ENCODE measurements at places on chromosomes 13 and 19.
A peak's percentile ranks its signal among the peaks of the same experiment; 100 is the strongest.

DNA sequence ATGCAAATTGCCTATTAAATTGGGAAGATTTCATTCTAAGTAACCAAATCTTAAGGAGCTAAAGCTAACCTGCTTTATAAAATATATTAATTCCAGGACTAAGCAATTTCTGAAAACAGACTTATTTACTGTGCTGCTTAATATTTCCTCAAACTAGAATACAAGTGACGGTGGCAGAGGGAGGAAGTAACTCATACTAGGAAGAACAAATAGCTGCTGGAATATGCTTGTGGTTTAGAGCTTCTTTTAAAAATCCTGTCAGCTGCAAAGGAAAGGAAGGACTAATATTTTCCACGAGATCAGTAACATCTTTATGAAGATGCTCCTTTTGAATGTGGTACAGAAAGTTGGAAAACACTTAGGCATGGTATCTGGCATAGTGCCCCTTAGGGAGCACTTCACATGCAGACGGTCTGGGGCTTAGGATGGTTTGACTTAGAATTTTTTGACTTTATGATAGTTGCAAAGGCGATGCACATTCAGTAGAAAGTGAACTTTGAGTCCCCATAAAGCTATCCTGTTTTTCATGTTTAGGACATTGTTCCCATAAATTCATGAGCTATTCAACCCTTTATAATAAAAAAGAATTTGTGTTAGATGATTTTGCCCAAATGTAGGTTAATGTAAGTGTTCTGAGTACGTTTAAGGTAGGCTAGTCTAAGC is 3.4 kb upstream of the HNRNPA1L2 start:
- no peak for DNase-seq

DNA sequence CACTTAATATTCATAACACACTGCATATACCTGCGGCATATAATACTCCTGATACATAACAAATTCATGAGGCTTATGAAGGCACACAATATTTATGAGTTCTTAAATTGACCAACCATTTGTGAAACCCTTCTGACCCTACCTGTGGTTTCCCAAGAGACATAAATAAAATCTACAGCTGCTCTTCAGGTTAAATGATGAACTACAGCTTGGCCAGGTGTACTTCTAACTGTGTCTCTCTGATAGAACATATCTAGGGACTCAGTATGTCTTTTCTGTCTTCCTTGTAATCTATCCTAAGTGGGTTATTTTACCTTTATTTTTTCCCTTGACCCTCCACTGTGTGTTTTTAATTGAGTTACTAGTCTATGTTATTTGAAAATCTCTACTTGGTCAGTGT is 189.9 kb upstream of the UFM1 start:
- DNase-seq: no peak

GRCh38 chr19:56117376-56117884 is 3.7 kb downstream of the ZNF787 start:
- DNase-seq: no peak

- DNase-seq: no peak
These were observed 21.1 kb downstream of the ARL11 start for GRCh38 chr13:49649244-49649962.

DNA sequence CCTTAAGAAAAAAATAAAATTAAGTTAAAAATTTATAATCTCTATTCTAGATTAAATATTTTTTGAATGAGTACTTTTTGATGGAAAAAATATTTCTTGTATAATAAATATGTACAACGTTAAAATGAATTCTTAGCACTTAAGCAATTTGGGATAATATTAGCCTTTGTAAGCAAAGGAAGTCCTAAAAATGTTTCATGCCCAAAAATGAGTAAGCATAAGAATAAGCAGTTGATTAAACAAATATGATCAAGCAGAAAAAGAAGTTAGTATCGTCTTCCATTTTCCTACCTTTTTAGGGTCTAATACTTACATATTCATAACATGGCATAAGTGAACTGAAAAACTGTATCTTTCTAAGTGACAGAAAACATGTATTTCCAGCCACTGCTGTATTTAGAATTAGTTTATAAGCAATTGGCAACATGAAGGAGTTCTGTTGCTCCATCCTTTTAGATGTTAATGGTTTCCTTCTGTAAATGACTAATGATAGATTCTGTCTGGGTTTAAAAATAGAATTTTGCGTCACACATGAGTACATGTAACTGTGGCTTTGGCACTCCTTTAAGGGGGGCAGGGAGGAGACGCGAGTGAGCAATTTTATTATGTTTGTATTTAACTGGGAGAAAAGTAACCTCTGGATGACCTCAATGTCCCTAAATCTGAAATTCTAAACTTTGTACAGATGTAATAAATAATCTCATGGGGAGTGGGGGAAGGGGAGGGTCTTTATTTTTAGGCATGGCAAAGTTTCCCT is 237.4 kb downstream of the RGCC start:
- no peak for DNase-seq

DNA sequence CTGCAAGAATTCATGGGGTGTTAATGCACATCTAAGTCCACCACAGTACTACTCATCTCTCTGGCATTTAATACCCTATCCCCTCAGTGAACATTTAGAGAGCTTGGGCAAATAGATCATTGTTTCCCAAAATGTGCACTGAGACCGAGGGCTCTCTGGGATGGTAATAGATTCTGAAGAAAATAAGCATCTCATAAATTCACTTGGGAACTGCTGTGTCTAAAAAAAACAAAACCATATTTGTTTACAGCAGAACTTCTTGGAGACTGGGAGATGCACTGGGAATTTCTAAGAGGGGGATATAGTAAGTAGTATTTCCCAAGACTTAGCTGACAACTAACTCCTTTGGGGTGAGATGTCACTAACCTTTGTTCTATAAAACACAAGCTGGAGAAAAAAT is 58.4 kb downstream of the ENOX1 start:
- no peak for DNase-seq

- DNase-seq: no peak
These were observed 51.9 kb downstream of the GARRE1 start for GRCh38 chr19:34306213-34306661.

- no peak for DNase-seq
These were observed 199.6 kb downstream of the SPRY2 start for GRCh38 chr13:80141123-80141849.

DNA sequence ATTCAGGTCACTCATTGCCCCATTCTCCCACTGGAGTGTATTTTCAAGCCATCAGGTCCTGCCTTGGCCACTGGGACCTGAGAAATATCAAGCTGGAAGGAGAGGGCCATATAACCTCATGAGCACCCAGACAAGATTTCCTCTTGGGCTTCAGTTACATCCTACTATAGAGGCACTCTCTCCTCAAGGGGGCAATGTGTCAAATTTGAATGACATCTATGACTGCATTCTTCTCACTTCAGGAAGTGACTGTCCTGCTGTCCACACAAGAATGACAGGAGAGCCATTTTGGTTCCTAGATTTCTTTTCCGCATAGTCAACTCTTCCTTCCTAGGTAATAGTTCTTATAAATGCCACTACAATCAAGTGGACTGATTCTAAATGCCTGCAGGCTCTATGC is 416.2 kb downstream of the DIAPH3 start:
- no peak for DNase-seq

DNA sequence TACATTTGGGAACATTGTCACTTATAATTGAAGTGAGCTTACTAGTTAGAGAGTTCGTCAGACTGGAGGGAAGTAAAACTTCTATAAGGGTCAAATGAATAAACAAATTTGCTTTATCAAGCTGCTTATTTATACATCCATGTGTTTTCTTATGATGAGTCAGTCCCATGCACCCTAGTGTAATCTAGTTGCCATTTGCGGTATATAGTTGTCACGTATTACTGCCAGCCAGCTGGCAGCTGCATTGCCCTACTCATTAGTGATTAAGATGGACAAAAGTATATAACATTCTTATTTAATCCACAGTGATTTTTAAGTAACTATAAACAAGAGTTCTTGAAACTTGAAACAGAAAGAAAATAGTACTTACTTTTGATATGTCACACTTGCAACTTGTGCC is 182.4 kb downstream of the GPC6 start:
- DNase-seq: no peak

- no peak for DNase-seq
These were observed 317.5 kb downstream of the KLF12 start for GRCh38 chr13:73816702-73817101.

DNA sequence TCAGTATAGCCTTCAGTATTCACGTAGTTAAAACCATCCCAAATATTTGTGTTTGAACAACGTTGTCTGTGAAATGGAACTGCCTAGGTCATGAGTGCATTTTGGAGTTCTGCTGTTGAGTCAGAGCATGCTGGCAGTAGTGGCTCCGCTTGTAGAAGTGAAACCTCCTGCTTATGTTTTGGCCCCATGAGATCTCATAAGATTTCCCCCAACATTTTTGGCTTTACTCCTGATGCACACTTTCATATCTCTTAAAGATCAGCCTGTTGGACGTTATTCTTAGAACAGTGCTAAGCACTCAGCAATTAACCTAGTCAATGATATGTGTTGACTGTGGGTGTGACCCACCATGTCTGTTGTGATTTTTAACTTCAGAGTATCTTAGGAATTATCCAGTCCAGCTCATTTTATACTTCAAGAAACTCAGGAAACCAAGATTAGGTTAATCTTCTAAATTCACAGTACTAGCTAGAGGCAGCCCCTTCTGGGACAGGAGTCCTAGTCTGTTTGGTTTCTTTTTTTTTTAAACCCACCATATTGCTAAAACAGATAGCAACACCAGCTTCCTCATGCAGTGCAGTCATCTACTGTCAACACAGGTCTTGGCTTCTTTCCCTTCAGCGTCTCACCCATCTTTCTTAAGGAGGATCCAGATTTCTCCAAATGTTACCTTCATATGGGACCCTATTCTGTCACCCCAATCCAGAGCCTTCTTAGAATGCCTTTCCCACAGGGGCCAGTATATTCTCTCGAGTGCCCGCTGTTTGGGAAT is 26.2 kb downstream of the RAP2A start:
- peak; percentile 18 for DNase-seq

DNA sequence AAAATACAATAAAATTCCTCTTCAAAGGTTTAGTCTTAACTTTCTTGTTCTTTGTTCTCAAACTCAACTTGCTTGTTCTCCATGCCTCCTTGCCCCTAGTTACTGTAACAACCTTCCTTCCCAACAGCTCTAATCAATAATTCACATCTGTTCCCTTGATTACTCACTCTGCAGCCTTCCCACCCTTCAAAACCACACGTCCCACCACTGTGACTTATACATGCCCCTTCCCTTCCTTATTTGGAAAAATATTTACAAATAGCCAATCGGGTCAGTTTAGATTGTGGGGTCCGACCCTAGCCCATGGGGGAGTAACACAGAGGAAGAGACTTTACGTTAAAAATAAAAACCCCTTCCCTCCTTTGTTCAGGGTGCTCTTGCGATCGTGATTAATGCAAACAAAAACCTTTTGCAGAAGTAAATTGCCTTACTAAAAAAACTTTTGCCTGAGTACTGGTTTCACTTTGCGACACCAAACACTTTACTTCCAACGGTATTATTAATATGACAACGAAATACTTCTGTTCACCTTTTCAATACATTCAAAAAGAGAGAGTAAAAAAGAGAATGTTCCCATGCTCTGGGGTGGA is 512 bp upstream of the ZNF93 start:
- DNase-seq: no peak

- DNase-seq: peak; percentile 78
These were observed 4.1 kb downstream of the DLL3 start for GRCh38 chr19:39502640-39503417.

DNA sequence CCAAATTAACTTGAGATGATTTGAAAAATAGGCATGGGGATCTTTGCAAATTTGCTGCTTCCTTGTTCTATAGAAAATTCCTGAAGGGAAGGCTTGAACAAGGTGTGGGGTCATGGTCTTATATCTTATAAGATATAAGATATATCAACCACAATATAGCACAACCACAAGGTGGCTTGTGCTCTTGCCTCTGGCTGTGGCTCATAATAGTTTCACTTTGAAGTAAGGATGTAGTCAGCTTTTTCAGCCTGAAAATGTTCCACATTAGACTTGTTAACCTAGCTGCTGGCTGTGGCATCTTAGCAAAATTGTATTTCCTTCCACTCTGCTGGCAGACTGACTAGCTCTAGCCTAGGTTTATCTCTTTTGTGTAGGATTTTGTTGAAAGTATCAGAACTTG is 169.7 kb downstream of the KLF5 start:
- DNase-seq: no peak

DNA sequence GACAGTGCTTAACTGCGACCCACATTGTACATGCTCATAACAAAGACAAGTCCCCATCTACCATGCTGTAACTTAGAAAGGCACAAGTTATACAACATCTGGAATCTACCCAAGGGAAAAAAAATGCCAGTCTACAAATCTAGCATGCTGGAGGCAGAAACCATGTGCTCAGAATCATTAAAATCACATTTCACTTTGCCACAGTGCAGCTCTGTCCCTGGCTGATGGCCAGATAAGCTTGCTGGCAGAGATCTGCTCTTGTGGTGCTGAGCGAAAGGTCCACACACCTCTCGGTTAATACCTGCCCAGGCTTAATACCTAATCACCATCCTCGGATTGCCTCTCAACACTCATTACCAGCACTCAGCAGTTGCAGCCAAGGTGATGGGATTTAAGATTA is 74.1 kb upstream of the UQCRFS1 start:
- DNase-seq: no peak

DNA sequence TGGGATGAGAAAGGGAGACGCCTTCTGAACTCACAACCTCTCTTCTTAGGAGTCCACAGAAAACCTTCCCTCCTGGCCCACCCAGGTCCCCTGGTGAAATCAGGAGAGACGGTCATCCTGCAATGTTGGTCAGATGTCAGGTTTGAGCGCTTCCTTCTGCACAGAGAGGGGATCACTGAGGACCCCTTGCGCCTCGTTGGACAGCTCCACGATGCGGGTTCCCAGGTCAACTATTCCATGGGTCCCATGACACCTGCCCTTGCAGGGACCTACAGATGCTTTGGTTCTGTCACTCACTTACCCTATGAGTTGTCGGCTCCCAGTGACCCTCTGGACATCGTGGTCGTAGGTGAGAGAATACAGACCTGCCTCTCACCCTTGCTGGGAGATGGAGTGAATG is 3.3 kb downstream of the KIR3DL3 start:
- DNase-seq: no peak

DNA sequence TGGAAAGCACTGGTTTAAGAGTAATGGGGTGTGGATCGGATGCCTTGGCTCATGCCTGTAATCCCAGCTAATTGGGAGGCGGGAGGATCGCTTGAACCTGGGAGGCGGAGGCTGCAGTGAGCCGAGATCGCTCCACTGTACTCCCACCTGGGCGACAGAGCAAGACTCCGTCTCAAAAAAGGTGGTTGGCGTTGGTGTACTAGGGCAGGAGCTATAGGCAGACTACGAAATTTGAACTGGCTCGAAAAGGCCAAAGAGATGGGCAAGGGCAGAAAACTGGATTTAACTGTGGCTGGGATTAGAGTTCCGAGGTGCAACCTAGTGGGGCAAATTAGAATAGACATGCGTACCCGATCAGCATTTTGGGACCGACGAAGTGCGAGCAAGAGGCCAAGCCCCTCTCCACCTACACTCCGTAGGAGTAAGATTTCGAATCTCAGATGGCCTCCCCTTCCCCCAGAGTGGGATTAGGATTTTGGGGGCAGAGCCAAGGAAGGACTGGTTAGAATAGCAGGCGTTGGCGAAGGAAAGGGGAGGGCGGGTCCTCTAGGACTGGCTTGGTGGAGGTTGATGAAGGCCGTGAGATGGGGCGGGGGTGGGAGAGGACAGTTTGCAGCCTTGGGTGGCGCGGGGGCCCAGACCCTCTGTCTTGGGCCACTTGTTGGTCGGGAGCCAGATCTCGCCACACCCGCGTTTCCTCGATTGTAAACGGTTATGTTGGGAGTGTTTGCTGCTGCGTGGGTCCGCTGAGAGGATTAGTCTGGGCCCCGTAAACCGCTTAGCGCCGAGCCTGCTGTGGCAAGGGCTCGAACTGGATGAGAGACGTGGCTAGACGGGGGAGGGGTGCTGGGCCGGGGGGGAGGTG is 2.0 kb upstream of the INAFM1 start:
- no peak for DNase-seq

Data from naive thymus-derived CD8-positive, alpha-beta T cell (primary cell).